EL (cell line): ENCODE measurements at places on chromosomes 1 and 21.

DNA sequence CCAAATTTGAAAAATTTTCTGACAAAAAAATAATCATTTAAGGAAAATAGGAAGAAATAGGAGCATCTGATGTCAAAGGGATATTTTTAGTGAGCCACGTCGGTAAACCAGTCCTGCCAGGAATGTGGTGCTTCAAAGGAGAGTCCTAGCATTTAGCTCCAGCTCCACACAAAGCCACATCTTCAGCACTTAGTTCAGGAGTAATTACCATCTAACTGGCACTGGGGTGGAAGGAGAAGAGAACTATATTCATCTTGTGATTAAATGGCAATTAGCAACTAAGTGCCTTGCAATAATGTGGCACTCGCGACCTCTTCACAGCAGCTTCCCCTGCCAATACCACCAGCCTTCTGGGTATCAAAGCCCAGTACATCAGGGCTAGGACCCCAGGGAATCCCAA, 409.1 kb downstream of the SETD4 start:
- DNase-seq, result no peak

- DNase-seq, result no peak
Observed at GRCh38 chr1:208031316-208031931, 120.5 kb upstream of the CD34 start.

DNA sequence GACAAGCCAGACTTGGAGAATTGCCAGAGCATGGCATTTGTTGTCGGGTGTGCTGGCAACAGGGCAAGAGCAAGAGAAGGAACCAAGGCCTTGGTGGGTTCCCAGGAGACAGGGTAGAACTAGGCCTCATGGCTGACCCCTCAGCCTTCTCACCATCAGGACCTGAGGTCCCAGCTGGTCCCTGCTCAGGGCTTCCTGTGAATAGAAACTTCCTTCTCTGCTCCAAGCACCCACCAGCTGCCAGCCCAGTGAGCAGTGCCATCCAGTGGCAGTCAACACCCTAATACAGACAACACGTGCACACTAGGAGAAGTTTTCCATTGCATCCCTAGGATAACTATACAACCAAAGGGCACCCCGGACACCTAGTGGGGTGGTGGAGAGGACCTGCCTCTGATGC, 22.8 kb downstream of the S100A6 start:
- no peak for DNase-seq

- no peak for DNase-seq
Observed at GRCh38 chr1:29828526-29829447, 592.5 kb downstream of the PTPRU start.

GRCh38 chr1:109802136-109802900, 38.6 kb upstream of the EPS8L3 start:
- no peak for DNase-seq

DNA sequence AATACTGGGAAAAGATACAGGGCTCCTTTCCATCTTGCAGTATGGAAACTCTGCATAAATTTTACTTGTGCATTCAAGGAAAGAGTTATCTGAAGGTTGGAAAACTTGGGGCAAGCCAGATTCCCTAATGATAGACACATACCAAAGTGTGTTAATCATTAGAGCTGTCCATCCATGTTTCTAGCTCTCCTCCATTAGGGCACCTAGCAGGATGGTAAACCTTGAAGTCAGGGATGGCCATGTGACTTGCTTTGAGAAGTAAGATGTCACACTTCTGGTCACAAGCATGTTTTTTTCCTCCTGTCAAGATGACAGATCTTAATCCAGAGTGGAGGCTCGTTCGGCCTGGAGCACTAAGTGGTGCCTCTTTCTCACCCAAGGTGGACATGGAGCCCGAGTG, 241.9 kb upstream of the RUNX1 start:
- no peak for DNase-seq

GRCh38 chr1:213623064-213623581, 364.6 kb upstream of the PROX1 start:
- no peak for DNase-seq

DNA sequence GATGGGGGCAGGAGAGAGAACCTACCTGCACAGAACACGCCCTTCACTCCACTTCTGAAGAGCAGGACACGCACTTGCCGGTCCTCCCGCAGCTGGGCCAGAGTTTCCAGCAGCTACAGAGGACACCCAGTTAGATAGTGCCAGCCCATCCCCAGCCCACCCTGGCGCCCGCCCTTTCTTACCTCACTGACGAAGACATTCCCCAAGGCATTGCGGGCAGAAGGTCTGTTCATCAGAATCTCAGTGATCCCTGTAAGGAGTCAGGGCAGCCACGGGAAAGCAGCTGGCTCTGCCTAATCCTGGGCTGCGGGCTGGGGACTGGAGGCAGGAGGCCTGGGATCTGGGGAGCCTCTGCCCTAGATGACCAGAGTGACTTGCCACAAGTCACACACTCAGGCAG, 10.0 kb downstream of the ECHDC2 start:
- no peak for DNase-seq

DNA sequence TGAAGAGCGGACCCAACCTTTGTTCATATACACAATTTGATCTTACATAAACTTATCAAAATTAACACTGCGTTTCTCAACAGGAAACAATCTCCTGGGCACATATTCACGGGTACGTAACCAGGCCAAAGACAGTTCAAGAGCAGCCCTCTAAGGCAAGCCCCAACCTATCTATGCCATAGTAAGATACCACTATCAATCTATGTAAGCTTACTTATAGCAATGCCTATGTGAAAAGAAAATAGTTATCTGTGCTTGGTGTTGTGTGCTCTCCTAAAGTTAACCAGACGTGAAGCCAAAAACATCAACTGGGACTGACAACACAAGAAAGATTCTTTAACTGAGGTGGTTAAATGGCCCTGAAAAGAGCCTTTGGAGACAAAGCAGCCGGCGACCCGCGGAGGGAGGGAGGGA, 49.4 kb upstream of the BOLA1 start:
- peak; percentile 21 for DNase-seq

DNA sequence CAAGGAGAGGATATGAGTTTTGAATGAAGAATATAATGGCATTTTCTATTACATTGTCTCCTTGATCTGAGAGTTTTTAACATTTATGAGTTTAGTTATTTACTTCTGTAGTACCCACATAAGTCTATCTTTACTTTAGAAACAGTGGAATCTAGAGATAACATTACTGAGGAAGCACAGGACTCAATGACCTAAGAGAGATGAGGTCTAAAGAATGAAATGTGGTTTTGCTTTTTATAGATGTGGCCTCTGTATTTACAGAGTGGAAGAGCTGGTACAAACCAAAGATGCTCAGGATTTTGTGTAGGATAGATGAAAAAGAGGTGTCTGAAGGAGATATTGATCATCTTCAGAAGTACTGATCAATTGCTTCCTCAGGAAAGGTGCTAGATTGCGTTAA, 177.3 kb downstream of the KCTD3 start:
- peak; percentile 44 for DNase-seq

DNA sequence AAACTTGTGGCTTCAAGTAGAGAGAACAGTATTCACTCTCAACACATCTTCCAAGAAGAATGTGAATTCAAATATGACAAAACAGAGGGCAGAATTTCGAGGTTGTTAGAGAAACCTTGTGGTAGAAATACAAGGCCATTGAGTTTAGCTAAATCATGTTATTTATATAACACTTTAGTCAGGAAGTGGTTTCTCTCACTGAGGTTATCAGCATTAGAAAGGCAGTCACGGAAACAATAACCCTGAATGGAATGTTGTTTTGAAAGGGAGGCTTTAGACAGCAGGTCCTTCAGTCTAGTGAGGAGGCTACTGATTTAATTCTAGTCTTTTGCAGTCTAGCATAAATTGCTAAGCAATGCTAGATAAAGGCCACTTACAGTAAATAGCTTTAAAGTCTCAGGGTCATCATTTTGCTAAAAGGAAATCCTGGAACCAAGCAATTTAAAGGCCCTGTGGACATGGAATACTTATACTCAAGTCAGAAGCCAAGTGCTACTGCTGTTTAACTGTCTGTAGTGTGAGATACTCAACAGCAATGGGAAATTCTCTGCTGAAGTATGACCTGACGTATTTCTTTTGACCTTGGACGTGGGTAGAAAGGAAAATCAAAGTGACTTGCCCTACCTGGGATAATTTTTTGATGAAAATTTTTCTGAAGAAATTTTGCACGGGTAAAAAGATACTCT, 89.0 kb upstream of the CHODL start:
- no peak for DNase-seq

DNA sequence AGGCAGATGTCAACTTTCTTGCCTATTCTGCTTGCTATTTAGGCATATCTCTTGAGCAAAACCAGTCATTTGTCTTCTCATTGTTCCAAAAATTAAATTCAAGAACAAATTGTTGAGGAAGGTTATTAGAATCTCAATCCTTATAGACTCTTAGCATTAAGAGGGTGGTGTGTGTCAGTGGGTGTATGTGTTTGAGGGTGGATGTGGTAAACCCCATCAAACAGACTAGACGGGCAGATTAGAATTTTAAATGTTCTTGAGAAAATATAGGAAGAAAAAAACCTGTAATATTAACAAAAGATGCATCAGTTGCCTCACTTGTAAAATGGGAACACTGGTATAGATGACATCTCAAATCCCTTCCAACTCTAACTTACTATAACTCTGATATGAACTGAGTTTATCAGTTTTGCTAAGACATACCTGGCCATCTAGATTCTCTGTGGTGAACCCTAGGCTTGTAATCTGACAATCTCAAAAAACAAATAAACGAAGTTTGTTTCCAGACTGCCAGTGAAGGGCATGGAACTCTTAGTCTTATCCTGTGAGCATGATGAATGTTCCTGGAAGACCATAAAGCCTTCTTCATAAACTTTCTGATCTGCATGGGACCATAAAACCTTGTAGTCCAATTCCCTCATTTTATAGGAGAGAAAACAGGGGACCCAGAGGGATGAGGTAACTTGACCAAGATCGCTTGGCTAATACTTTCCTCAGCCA, 176.3 kb upstream of the SGIP1 start:
- no peak for DNase-seq
